ENCODE measurements at places on chromosomes 12 and 14.

- DNase-seq = no peak
Observed at GRCh38 chr12:100737168-100737567, 57.4 kb upstream of the ANO4 start.

GRCh38 chr12:110149086-110149660 lies 25.0 kb downstream of the IFT81 start:
- DNase-seq = no peak

GRCh38 chr14:72863216-72864006 lies 30.5 kb downstream of the DPF3 start:
- DNase-seq = no peak

DNA sequence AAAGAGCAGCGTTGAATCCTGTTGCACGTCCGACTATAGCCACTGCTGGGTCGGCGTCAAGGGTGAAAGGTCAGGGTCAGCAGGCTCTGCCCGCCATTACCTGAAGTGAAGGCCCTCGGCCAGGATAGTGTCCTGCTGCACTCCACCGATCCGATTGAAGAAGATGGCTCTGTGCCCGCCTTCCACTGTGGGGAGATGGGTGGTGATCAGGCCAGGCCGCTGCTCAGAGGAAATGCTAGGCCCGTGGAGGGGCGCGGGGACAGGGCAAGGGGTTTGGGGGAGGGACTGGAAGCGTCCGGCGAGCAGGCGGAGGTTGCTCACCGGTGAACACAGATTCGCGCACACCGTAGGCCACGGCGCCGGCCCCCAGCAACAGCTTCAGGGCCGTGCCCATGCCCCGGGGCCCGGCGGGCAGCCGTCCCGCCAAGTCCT lies 352 bp downstream of the PHB2 start:
- DNase-seq = no peak

- no peak for DNase-seq
Observed at GRCh38 chr14:59582161-59582560, 5.5 kb upstream of the CCDC175 start.

DNA sequence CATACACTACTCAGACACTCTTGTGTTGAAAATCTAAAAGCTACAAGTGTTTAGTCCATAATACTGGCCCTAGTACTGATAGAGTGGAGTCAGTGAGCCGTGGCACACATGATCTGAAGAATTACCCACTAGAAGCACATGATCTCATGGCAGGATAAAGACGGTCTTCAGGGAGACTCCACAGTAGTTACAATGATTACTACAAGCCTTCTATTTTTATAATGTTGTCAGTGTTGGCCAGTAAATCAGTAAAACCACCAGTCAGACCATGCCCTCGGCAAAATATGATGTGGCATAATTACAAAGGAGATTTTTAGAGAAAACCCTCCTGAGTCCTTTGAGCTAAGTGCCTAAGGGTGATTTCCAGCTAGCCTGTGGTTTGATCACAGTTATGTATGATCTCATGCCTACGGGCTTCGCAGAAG lies 114.9 kb downstream of the PDZRN4 start:
- no peak for DNase-seq

GRCh38 chr14:22202313-22202712 lies 386.7 kb downstream of the DAD1 start:
- no peak for DNase-seq

DNA sequence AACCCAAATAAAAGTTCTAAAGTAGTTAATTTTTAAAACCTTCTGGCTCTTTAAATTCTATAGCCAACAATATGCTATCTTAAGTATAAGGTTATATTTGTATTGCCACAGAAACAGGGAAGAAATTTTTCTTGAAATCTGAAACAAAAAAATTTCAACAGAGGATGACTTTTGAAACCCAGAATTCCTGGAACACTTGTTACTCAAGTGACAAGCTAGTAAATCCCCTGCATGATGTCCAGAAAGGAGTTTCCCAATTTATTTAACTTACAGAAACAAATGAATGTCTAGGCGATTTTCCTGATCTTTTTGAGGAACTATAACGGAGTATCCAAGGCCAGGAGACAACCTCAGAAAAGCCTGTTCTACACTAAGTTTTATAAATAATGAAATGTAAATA lies 69.6 kb downstream of the SLC41A2 start:
- no peak for DNase-seq

- DNase-seq = no peak
Observed at GRCh38 chr14:94636744-94637412, 24.7 kb downstream of the SERPINA3 start.

DNA sequence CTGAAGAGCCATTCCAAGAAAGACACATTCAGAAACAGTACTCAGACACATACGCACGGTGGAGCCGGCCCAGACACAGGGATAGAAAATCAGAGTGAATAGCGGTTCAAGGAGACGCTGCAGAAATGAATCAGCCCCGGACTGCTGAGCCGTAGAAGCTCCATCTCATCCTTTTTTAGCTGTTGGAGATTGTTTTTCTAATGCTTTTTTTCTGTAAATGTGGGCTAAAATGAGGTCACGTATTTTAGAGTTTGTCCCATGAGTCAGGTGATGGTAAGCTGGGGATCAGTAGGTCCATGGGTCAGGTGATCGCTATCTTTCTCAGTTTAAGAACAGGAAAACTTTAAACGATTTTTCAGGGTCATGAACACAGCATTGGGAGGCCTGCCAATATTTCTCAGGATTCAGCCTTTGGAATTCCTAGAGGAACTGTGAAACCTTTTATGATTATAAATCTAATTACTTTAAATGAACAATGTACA lies 202.4 kb downstream of the ITPR2 start:
- DNase-seq = no peak

GRCh38 chr12:80406253-80406652 lies 37.8 kb upstream of the PTPRQ start:
- DNase-seq = no peak

- DNase-seq = no peak
Observed at GRCh38 chr12:122054842-122055520, 23.6 kb upstream of the MLXIP start.

DNA sequence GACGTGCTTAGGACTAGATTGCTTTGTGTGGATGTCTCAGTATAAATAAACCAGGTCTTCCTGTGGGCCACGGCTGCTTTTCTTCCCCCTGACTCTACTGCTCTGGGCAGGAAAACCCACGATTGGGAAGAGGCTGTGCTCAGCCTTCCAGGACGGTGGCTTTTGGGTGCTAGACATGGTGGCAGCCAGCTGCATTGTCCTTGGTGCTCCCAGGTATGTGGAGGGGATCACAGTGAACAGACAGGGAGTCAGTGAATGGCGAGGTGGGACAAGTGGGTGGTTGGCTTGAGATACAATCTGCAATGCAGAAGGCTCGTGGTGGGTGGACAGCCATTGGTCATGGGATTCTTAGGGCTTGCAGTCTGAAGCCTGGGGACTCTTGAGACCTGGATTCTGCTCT lies 366.3 kb downstream of the AACS start:
- DNase-seq = no peak

DNA sequence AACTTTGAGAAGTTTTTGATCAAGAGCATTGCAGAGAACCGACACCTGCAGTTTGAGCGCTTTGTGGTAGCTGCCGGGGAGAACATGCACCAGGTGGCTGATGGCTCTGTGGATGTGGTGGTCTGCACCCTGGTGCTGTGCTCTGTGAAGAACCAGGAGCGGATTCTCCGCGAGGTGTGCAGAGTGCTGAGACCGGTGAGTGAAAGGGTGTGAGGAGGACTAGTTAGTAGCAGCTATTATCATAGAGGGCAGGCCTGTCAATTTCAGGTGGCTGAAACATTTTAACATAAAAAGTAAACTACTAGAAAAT lies 27.0 kb upstream of the HIGD1C start:
- no peak for DNase-seq

- DNase-seq = no peak
Observed at GRCh38 chr14:52926953-52927352, 23.9 kb downstream of the FERMT2 start.

DNA sequence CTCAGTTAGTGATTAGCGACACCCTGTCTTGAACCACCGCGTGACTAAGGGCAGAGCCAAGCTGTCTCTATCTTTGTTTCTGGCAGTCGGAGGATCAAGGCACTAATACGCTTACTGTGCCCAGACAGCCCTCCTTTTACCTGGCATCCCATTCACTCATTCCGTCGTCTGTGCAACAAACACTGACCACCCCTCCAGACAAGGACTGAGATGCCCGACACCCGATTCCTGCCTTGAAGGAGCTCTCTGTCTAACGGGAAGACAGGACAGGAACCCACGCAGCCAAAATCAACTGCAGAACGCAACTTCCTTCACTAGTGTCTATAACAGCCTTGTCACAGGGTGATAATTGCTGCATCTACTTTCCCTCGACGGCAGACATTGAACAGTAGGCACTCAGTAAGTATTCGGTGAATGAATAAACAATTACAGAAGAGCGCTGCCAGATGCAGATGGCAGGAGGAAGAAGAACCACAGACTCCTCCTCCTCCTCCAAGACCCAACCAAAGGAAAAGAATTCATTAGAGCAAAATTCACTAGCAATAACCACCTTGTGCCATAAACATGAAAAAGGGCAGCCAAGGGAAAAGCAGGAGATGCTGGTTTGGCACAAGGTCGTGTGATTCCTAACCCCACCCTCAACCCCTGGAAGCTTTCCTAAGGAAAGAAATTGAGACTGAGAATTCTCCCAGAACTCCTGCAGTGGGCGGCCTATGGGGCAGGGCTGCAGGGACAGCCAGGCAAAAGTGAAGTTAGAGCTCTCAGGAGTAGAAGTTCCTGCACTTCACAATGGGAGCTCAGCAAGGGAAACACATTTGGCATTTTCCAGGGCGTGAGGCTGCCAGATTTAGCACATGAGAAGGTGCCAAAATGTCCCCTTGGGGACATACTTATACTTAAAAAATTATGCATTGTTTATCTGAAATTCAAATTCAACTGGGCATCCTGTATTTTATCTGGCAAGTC lies 186.6 kb upstream of the DIO3 start:
- DNase-seq = no peak

DNA sequence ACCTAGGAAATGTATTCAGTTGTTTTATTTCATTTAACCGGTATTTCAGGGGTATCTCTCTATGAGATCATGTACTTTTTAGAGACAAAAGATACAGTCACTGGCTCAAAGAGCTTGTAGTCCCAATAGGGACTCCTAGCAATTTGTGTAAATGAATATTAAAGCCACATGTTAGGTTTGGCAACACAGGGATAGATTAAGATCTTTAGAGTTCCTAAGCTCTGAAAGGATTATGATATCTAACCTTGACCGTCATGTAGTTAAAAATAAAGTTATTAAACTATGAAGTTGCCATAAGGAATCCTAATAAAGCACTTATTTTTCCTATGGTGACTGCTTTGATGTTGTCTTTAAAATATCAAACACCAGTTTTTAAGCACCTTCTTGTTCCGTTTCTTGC lies 100.4 kb upstream of the FGD4 start:
- no peak for DNase-seq

GRCh38 chr12:108690542-108691174 lies 40.7 kb downstream of the CORO1C start:
- no peak for DNase-seq

- DNase-seq = no peak
Observed at GRCh38 chr14:104657563-104658324, 31.7 kb upstream of the INF2 start.

- DNase-seq = no peak
Observed at GRCh38 chr12:25322918-25323531, 72.3 kb upstream of the KRAS start.

- no peak for DNase-seq
Observed at GRCh38 chr12:24738441-24738840, 210.5 kb downstream of the BCAT1 start.

GRCh38 chr14:92022036-92022435 lies 17.8 kb downstream of the TRIP11 start:
- no peak for DNase-seq

- no peak for DNase-seq
Observed at GRCh38 chr14:69087061-69087461, 65.9 kb downstream of the DCAF5 start.

GRCh38 chr12:49525942-49526341 lies 12.9 kb upstream of the KCNH3 start:
- no peak for DNase-seq

- no peak for DNase-seq
Observed at GRCh38 chr12:16369156-16369555, 21.7 kb downstream of the MGST1 start.

- no peak for DNase-seq
Observed at GRCh38 chr12:109736552-109737108, 23.0 kb downstream of the FAM222A start.

GRCh38 chr14:52602131-52602530 lies 49.5 kb downstream of the GPR137C start:
- no peak for DNase-seq

DNA sequence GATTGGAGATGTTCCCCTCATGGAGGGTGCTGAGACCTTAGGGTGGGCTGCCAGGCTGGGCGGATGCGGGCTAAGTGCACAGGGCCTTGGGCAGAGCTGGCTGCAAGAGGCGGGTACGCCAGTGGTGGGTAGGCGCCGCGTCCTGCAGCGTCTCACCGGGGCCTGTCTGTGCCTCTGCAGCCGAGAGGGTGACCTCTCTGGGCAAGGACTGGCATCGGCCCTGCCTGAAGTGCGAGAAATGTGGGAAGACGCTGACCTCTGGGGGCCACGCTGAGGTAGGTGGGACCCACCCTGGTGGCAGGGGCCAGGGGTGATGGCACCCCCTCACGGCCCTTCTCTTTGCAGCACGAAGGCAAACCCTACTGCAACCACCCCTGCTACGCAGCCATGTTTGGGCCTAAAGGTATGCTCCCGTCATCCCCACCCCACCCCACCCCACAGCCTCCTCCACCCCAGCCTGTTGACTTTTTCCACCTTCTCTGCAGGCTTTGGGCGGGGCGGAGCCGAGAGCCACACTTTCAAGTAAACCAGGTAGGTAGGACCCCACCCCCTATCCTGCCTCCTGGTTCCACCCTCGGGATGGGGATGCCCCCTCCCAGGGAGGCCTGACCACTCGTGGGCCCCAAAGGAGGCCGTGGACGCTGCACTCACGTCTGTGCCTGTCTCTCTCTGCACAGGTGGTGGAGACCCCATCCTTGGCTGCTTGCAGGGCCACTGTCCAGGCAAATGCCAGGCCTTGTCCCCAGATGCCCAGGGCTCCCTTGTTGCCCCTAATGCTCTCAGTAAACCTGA lies 1.5 kb downstream of the CRIP1 start:
- no peak for DNase-seq

- no peak for DNase-seq
Observed at GRCh38 chr12:27931390-27931789, 41.1 kb downstream of the PTHLH start.

DNA sequence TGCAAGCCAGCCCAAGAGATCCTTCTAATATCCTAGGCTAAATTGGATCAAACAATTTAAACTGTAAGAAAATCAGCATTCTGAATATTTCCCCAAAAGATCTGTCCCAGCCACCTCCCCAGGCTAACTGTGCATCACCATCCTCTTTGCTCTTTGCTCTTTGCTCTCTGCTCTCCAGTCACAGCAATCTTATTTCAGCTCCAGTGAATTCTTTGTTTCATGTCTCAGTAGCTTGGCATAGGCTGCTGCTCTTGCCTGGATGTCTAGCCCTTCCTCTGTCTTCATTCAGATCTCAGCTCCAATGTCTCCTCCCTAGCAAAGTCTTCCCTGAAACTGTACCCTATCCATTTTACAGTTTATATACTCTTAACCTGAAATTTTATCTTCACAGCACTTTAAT lies 399.8 kb upstream of the USP15 start:
- DNase-seq = no peak

All from GM12892 (cell line).